Activated T-cell treated with anti-CD3 and anti-CD28 coated beads, Interleukin-2, amount 50 U/mL, for 72 hours (primary cell): ENCODE measurements at places on chromosomes 6 and 20. TPM values are rescaled to one million over a fixed set of nuclear protein-coding genes. Genes with fewer than 3 reads are reported as not detected.

DNA sequence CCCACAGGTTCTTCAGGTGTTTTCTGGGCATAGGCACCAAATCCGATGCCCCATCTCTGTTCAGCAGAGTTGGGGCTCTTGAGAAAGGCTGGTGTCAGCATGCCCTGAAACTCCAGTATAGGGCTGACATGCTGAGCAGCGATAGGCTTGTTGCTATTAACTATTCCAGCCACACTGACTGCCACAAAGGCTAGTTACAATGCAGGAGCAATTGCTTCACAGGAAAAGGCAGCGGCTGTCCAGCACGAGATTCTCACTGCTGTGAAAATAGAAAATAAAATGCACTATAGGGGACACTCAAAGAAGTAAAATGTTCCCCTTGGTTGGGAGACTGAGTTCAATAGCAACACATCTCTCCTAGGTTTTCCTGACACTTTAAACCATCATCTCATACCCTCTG lies 112.4 kb downstream of the BFSP1 start:
- H3K36me3 ChIP-seq: peaks cover 2% of the 10 kb centered on the region
- H3K27ac ChIP-seq: no peak overlapping the region
- H3K4me1 ChIP-seq: no peaks in the 10 kb centered on the region
- peaks cover 18% of the 10 kb centered on the region for H3K27me3 ChIP-seq

DNA sequence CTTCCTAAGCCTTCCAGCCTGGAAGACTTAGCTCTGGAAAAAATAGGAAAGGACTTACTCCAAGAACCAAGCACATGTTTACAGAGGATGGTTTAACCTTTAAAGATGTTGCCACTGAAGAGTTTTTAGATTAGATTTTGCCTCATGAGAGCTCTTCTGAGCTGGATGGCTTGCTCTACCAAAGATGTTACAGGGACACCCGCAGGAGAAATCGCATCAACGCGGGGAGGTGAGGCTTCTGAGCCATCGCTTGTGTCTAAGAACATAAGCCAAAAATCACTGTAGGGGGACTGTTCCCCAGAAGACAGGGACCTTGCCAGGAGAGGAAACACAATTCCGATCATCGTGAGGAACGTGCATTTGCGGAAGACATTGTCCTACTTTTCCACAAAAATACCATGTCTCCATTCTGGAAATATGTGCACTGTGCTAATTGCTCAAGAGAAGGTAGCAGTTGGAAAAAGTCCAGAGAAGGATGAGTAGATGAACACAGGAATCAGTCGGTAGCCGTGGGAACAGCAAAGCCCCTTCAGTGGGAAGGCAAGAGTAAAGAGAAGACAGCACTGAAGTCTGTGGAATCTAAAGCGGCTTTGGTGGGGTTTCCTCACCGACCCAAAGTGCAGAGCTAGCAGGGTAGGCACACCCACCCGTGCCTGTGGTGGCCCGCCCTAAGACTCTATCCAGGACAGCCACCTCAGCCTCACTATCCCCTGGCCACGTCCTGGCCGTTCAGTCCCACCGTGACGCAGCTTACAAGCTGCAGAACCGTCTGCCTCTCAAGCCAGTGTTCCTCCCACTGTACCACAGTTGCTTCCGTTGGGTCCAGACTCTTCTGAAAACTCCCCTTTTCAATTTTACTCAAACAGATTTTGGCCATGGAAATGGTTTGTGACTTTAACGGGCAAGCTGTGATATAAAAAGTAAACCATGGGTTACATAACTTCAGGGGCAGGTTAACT lies 334.8 kb downstream of the NRN1 start:
- DNase-seq: no peak
- H3K36me3 ChIP-seq: no peaks in the 10 kb centered on the region
- peaks cover 32% of the 10 kb centered on the region for H3K4me1 ChIP-seq
- H3K4me3 ChIP-seq: peak overlapping the region; percentile 41
- H3K27ac ChIP-seq: peak overlapping the region; percentile 66

GRCh38 chr6:108275976-108276375 lies 15.1 kb upstream of the SNX3 start:
- peaks cover 10% of the 10 kb centered on the region for H3K27me3 ChIP-seq
- H3K27ac ChIP-seq: no peak overlapping the region
- H3K4me3 ChIP-seq: no peak overlapping the region
- DNase-seq: no peak
- no peaks in the 10 kb centered on the region for H3K4me1 ChIP-seq

DNA sequence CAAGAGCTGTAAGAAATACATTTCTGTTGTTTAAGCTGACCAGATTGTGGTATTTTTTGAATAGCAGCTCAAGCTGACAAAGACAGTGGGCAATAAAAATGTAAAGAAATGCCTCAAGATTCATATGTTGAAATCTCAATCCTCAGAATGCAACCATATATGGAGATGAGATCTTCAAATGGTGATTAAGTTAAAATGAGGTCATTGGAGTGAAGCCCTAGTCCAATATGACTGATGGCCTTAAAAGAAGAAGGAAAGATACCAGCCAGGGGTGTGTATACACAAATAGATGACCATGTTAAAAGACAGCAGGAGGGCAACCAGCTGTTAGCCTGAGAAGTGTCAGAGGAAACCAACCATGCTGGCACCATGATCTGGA lies 7.1 kb upstream of the DDO start:
- peaks cover 58% of the 10 kb centered on the region for H3K27me3 ChIP-seq
- DNase-seq: no peak
- H3K27ac ChIP-seq: no peak overlapping the region
- H3K36me3 ChIP-seq: no peaks in the 10 kb centered on the region
- no peak overlapping the region for H3K4me3 ChIP-seq

TAF4 gene
- total RNA-seq: 15.7 TPM

MEP1A gene
- not detected for total RNA-seq
